ENCODE measurements at places on chromosomes 6 and 20.

GRCh38 chr6:35596448-35597442 lies 84.0 kb upstream of the TULP1 start:
- DNase-seq, result no peak

DNA sequence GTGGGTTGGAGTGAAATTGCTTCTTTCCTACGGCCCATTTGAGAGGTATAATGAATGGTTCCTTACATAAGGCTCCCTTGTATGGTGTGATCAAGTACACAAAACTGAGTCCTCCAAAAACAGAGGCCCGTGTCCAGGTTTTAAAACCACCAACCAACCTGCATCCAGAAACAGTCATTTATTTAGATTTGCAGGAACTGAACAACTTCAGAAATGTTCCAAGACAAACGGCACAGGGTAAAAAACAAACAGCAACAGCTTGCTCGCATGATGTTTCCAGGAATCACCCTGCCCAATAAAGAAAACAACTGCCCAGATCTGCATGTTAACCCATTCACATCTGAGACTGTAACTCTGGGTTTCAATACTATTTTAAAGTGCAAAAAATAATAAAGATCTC lies 40.2 kb upstream of the TRAM2 start:
- no peak for DNase-seq

- no peak for DNase-seq
These were observed 182.4 kb downstream of the TSHZ2 start for GRCh38 chr20:53154540-53154939.

DNA sequence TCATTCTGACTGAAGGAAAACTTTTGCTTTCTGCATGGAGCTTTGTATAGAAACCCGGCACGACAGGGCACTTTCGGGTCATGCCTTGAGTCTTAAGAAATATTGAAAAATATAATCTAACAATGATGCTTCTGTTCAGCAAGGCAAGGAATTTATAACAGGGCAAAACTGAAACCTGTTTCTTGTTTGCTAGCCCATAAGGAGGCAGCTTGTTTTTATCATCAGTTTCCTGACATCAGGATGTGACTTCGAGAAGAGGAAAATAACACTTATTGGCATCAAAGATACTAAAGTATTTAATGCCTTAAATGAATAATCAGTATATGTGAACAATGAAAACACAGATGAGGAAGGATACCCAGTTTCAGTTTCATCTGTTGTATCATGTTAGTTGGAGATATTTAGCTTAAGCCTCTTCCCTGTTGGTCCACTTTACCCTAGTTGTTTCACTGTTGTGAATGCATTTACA lies 146.5 kb downstream of the CDKAL1 start:
- no peak for DNase-seq

DNA sequence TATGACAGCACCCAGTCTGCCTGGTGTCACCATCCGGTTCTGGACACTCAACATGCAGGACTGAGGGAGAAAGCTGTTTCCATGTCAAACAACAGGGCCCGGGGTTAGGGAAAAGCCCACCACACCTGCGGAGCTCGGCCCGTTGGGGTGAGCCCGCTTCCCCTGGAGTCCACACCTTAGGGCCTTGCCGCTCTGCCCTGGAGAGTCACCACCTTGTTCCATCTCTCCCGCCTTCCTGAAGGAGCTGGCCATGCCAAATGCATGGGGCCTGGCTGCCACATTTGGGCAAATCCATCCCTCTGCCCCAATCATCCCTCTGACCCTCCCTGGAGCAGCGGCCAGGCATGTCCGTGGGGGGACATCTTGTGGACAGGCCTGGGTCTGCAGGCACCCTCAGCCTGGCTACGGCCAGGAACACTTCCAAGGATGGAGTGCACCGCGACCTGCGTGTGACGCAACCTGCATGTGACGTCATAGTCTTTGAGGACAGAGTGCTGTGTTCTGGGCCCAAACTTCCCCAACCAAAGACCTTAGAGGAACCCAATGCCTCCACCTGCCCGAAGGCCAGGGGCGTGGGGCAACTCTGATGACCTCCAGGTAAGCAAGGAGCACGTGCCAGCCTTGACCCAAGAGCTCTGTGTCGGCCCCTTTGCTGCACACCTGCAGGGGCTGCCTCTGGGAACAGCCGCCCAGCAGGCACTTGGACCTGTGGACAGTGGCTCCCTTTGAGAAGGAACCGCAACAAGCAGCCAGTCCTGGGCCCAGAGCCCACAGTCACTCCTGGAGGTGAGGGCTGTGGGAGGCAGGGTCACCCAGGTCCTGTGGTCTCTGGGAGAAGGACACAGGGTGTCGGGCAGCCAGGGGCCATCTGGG lies 1.7 kb downstream of the CABLES2 start:
- DNase-seq, result no peak

- no peak for DNase-seq
These were observed 275.9 kb downstream of the FOXC1 start for GRCh38 chr6:1885576-1886011.

- DNase-seq, result no peak
These were observed 25.8 kb upstream of the TPBG start for GRCh38 chr6:82337688-82338257.

DNA sequence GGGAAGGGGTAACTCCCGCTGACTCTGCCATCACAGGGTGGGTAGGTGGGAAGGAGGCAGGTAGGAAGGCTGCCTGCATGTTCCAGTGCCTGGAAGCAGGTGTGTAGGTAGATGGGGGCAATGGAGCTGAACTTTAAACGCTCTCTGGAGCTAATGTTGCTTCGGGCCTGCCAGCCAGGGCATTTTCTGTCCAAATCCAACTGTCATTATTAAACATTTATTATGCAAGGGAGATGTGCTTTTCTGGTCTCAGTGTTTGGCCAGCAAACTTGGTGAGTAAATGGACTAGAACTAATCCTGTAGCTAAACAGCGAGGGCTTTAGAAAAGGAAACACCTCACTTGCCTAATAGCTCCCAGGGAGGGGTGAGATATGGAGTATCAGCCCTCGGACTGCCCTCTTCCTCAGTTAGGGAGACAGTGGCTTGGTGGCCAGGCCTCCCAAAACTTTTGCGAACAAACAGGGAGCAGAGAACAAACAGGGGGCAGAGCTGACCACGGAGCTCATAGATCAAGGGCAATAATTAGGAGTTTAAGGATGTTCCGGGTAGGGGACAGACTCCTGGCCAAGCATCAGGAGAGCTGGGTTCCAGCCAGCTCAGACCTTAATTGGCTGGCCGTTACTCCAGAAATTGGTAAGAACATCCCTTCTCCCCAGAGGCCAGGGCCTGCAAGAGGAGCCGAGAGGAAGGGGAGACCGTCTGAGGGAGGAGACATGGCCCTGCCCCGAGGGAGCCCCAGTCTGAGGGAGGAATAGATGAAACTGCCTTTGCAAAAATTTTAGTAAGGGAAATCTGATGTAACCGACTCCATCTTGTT lies 131.1 kb downstream of the VEGFA start:
- no peak for DNase-seq

DNA sequence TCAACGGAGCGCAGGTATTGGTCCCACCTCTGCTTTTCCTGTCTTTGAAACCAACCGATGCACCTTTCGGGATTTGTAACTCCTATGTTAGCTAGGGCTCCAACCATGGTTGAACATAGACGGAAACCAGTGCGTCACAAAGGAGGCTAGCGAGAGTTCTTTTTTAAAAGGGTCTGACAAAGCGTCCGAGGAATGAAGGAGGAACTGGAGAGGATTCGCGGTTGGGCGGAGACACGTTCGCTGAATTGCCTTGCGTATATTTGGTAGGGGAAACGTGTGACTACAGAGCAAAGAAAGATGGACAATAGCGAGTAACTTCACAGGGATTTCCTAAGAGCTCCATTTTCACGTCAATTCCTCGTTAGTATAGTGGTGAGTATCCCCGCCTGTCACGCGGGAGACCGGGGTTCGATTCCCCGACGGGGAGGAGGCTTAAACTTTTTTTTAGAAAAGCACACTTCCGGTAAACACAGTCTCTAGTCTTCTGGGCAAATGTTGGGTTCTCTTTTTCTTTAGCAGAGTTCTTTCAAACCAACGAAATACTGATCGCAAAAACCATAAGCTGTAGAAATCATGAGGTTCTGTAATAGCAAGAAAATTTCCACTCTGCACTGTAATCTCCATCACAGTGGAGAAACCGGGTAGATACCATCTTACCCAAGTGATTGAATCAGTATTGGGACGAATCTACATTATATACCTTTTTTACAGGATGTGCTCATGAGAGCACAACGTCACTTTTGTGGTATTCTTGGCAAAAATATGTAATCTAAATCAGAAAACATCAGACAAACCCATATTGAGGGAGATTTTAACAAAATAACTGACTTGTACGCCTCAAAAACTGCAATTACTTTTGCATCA lies 6.6 kb upstream of the ZNF184 start:
- peak; percentile 84 for DNase-seq

- DNase-seq, result no peak
These were observed 17.8 kb downstream of the JAG1 start for GRCh38 chr20:10655720-10656669.

- DNase-seq, result no peak
These were observed 26.1 kb upstream of the KLHL31 start for GRCh38 chr6:53691667-53692133.

- no peak for DNase-seq
These were observed 2.8 kb upstream of the MAPK13 start for GRCh38 chr6:36127462-36128016.

- no peak for DNase-seq
These were observed 124.4 kb upstream of the KCNK16 start for GRCh38 chr6:39446909-39447308.

DNA sequence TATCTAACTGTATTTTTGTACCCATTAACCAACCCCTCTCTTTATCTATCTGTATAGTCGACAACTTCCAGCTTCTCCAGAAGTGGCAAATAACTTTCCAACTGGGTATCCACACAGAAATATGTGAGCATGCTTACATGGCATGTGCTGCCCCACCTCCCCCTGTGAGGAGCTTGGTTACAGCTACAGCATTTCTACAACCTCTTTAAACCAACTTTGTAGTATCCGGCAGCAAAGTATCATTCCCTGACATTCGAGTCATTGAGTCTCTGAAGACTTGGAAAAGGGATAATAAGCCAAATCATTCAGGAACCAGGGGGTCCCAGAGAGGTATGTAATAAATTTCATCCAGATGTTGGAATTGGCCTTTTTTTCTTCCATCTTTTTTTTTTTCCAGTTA lies 48.2 kb upstream of the ASIP start:
- no peak for DNase-seq

GRCh38 chr6:49764571-49765236 lies 20.5 kb upstream of the CRISP3 start:
- DNase-seq, result no peak

- DNase-seq, result peak; percentile 4
These were observed 26.8 kb downstream of the ZBTB9 start for GRCh38 chr6:33481192-33481591.

DNA sequence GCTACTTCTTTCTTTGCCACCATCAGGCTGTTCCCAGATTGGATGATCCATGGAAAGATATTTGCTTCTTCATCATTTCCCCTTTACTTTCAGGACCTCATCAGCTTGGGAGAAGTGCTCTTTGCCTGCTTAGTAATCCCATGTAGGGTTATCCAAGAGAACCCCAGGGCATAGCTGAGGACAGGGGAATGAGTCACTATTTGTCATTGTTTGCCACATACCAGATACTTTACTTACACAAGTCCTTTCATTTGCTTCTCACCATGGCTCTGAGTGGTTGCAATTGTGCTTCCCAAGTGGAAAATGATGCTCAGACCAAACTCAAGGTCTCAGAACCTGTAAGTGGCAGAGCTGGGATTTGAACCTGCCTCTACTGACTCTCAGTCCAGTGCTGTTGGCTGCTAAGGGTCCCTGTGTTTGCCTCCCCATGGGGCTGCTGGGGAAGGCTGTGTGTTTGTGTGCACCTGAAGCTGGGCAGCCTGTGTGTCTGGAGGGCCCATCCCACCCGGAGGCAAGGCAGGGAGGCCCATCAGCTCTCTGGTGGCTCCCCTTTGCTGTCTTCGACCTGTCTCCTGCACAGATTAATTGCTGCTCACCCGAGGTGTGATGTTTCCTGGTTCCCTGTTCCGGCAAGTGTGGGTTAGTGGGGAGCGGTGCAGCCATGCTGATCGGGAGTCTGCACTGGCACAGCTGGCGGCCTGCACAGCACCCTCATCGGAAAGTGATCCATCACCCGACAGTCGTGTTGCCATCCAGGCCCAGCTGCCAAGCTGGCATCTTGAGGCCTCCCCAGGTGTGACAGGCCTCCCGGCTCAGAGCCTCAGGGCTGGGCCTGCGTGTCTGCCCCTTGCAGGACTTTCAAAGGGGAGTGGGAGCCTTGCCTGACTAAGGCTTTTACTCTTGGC lies 228.8 kb downstream of the DHX35 start:
- no peak for DNase-seq

GRCh38 chr6:166312832-166313231 lies 4.6 kb upstream of the PRR18 start:
- no peak for DNase-seq

DNA sequence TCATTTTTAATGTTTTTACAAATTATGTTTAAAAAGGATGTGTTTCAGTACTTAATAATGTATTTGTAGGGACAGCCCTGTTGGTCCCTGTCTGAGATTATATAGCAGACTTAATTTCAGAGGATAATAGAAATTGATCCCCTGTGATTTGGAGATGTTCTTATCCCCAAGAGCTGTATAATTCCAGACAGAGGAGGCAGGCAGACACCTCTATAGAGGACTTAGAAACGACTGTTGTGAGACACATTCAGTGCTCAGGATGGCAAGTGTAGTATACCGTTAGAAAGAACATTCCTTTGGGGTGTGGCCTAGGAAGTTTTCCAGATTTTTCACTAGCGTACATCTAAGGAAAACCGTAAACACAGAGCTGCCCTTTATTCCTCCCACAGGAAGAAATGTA lies 117.8 kb downstream of the MAP3K4 start:
- DNase-seq, result no peak

All from CD4-positive, alpha-beta T cell treated with Interleukin-6 at 100 ng/mL for 8 hours (primary cell).